ENCODE measurements at places on chromosomes 1 and 21.

DNA sequence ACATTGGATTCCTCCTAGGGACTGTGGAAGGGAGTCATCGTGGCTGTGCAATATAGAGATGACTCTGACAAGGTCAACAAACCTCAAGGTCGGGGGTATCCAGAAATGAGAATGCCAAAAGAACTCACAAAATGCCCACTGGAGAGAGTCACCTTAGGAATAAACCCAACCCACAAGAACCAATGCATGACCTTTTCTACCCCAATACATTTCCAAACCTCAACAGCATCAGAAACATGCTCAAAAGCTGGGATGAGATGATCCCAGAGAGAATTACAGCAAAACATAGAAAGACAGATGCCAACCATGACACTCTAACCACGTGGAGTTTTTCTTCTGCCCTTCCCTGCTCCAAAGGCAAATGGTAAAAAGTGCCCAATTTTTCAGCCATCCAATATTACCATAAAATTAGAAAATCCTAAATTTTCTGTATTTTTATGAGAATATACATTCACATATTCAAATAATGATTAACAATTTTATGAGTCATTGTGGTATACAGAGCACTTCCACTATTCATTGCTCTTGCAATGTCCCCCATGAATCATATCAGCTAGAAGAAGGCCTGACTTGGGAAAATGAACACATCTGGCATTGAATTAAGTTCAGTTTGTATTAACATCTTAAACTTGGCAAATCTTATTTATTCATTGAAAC lies 88.2 kb upstream of the PALMD start:
- DNase-seq: no peak

GRCh38 chr1:99621340-99621901 lies 24.5 kb upstream of the PALMD start:
- DNase-seq: no peak

GRCh38 chr1:174946031-174946430 lies 53.7 kb upstream of the CACYBP start:
- DNase-seq: no peak

DNA sequence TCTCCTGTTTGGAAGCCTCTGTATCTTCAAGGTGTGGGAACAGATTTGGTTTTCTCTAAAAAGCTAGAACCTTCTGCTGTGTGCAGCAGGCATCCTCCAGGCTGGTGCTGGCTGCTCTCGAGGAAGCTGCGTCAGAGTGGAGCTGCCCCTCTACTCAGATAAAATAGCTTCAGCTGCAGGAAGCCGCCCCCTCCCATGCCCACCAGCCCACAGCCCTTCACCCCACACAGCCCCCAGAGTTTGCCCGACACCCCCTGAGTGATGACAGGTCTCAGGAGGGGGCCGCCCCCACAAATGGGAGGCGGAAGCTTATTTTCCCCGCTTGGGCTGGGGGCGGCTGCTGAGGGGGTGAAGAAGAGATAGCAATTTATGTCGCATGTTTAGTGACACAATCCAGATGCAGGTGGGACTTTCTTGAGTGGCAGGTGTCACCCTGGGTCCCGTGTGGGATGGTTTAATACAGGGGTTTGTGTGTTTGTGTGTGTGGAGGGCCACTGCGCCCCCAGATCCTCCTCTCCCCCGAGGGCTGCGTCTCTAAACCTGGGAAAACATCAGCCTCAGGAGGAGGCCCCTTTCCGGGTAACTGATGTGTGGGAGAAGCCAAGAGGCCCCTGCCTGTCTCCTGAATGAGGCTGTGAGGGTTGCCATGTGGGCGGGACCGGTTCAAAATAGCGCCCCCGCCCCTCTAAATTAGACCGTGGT lies 55.4 kb downstream of the STUM start:
- no peak for DNase-seq

GRCh38 chr1:12345350-12346217 lies 115.8 kb downstream of the VPS13D start:
- DNase-seq: no peak

Data from CD4-positive, CD25-positive, alpha-beta regulatory T cell (primary cell).